Activated T-cell treated with anti-CD3 and anti-CD28 coated beads for 48 hours (primary cell): ENCODE measurements at places on chromosomes 2 and 18.

DNA sequence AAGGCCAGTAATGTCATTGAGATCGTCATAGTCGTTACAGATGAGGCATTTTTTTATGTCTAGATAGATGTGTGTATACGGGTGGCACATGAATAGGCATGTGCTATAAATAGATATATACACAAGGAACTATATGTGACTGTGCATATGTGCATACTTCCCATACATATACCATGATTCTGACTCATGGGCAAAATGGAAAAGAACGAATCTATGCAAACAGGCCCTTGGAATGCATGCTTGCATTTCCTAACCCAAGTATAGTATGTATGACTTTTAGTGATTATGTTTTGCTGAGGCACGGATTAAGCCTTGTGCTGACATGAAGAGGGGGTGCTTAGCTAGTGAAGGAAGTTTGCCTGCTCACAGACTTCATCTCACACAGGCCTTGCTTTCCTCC lies 111.7 kb downstream of the BCL11A start:
- DNase-seq, result no peak

DNA sequence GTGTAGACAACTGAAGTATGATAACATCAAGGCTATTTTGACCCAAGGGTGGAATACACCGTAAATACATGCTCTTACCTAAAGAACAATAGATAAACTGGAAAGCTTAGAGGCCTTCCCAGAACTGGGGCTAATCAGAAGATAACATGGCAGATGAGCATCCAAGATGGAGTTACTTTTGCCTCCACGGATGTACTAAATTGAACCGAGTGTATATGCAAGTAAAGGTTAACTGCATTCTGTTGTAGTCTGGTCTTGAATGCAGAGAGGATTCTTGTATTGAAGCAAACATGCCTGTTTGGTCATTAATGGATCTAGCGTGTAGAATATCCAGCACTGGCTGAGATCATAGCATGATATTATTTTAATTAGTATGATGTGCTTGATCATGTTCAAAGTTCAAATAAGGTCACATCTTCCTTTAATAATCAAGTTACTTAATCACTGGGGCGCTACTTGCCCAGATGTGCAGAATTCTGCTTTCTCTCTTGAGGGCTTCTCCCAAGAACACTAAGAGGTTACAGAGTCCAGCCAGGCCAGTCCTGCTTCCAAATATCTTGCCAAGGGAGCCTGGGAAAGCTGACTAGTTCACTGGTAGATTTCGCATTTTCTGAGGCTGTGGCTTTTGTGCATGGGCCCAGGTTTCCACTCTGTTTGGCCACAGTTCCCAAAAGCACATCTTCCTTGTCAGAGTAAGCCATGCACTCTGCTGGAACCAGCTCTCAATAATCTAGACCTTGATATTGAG lies 37.5 kb upstream of the ACSL3 start:
- no peak for DNase-seq

GRCh38 chr2:178246696-178247095 lies 52.4 kb downstream of the OSBPL6 start:
- DNase-seq, result no peak

DNA sequence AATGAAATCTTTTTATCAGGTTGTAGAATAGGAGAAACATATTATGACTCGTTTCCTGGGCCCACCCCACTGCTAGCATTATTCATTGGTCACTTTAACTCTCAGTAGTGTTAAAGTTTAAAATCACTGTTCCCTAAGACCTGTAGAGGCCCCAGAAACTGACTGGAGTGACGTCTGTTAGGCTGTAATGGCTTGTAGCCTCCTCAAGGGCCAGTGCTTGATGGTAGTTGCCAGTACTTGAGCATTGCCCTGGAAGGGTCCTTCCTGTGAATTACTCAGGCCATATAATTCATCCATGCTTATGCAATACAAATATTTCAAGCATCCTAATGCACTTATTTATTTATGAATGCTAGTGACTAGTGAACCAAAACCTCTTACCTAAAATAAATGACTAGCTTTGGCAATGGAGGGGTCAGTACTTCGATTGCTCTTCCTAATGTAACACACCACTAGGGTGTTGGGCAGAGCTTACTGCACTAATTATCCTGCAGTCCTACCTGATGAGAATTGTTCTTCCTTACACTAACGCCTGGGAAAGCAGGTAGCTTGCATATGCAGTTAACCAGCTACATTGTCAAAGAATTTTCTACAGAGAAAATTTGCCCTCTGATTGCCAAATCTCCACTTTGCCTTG lies 31.2 kb downstream of the ARHGAP25 start:
- DNase-seq, result no peak

GRCh38 chr2:128550801-128551416 lies 232.2 kb upstream of the HS6ST1 start:
- DNase-seq, result no peak

GRCh38 chr18:69447886-69448285 lies 47.2 kb downstream of the DOK6 start:
- DNase-seq, result no peak

- DNase-seq, result peak; percentile 21
Observed at GRCh38 chr2:100819370-100820272, at the start of gene NPAS2. NPAS2 (plus strand) TSS chr2:100820139; CDS start chr2:100904755, 84,616 bp downstream.

- no peak for DNase-seq
Observed at GRCh38 chr2:54634564-54635511, 88.6 kb upstream of the EML6 start.

GRCh38 chr2:133315280-133315679 lies 253.0 kb downstream of the NCKAP5 start:
- no peak for DNase-seq

- peak; percentile 65 for DNase-seq
Observed at GRCh38 chr2:113240915-113241911, 37.5 kb downstream of the PAX8 start.

DNA sequence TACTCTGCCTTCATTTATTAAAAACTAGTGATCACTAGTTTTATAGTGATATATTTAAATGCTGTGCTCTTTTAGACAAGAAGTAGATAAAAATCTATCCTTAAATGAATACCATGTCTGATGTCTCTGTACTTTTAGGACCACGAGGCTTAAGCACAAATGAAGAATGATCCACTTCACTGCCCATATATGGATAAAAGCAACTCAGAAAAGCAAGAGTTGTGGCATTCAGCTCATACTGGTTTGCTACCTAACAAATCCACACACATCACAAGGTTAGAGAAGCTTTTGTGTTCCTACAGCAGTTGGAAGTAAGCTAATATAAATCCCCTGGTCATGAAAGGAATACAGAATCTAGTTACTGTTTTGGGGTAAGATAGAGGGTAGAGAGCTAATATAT lies 72.7 kb upstream of the LPIN2 start:
- no peak for DNase-seq

DNA sequence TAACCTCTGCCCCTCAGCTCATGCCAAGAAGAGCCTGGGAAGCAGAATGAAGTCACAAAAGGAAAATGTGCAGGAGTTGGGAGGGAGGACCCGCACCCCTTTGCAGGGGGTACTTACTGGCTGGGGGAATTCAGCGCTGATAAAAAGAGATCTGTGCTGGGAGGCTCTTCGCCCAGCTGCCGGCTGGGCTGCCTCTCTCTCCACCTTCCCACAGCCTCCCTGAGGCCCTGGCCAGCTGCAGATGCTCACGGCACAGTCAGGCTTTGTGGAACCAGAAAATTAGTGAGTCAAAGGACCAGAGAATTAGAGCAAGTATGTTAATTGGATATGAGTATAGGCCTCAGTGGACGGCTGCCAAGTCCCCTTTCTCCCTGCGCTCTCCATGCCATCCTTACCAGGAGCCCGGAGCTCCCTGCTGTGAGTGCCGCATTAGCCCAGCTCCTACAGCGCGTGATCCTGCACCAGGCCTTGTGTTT lies 181.7 kb upstream of the SH3BP4 start:
- DNase-seq, result no peak

DNA sequence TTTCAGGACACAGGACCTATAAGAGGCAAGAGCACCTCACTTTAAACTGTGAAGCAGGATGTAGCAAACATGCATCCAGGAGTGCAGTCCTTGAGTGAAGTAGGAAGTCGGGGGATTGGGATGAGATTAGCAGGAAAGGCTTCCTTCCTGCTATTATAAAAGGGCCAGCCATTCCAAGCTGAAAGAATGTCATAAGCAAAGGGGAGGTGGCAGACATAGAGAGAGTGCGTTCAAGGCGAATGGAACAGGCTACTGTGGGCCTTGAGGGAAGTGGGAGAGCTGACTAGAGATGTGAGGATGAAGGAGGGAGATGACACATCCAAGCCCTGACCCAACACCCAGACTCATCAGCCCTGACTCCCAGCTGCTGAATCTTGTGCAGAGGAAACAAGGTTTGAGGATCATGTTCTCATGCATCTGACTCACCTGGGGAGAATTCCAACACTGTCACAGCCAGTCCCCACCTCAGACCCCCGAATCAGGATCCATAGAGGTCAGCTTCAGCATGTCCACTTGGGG lies 63.9 kb downstream of the GYPC start:
- no peak for DNase-seq

DNA sequence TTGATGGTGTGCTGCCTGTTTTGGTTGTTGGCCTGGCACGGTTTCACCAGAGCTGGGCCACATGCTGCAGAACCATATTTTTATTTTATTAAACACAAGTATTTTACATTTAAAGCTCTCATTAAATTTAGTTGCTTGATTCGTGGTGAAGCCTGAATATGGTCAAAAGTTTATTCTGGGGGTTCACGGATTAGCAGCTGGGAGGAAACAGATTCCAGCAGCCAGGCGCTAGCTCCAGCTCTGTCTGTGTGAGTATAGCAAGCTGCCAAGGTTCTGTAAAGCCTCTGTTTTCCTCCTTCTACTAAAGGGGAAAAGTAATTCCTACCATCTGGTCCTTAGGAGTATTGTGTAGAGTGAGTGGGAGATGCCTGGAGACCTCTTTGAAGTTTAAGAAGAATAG lies 22.5 kb downstream of the GATA6 start:
- DNase-seq, result no peak

DNA sequence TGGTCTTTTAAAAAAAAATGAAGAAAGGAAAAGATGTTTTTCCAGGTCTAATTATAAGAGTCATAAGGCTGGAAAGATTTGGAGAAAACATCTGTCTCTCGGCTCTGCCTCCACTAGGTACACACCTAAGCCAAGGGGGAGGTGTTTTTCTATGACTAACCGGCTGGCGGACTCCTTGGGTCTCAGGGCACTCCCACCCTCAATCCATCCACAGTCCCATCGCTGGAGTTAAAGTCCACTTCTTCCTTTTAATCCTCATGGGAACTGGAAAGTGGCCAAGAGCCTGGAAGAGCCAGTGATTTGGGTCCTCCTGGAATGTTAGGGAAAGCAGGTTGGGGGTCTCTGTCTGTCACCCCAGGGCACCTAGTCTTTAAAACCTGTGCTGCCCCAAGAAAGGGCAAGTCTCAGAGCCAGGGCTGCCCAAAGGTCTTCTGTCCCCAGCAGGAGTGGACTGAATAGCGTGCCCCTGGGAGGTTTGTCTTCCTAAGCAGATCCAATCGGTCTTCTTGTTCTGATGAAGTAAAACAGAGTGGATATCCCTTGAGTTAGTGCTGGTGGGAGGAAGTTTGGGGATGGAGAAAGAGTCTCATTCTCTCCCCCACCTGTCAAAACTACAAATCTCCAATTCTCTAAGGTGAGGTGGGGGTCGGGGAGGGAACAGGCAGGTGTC lies 66.4 kb downstream of the MCFD2 start:
- DNase-seq, result no peak

DNA sequence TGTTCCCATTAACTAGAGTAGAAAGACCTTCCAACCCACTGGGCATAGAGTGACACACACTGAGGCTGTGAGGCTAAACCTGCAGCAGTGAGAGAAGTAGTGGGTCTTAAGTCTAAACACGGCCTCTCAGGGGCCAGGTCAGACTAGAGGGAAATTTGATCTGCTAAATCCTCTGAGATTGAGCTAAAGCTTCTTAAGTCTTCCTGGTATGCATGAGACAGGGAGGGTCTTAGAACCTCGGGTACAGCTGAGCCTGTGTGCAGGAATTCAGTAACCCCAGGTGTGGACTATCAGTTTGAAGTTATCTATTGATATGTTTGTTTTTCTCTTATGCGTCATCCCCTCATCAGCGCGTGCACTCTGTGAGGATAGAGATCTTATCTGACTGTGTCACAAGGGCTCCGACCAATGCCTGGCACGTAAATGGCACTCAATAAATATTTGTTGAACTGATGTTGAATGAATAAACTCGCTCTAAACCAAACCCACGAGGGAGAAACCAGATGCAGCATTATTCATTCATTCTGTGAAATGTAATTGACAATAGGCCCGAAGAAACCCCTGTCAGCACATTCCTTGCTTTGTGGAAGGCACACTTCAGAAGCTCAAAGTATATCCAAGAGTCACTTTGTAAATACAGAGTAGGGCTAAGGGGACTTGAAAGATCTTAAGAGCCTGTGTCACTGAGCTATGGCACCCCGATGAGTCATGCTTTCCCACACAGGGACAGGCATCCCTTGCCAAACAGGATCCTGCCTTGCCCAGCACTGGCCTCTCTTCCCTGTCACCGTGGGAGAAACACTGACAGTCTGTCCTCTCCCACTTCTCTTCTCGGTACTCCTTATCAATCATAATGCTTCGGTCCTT lies 21.7 kb upstream of the RAB10 start:
- DNase-seq, result no peak

GRCh38 chr2:30030361-30030760 lies 109.0 kb upstream of the ALK start:
- no peak for DNase-seq

- DNase-seq, result no peak
Observed at GRCh38 chr2:119934319-119934718, 78.6 kb upstream of the EPB41L5 start.

DNA sequence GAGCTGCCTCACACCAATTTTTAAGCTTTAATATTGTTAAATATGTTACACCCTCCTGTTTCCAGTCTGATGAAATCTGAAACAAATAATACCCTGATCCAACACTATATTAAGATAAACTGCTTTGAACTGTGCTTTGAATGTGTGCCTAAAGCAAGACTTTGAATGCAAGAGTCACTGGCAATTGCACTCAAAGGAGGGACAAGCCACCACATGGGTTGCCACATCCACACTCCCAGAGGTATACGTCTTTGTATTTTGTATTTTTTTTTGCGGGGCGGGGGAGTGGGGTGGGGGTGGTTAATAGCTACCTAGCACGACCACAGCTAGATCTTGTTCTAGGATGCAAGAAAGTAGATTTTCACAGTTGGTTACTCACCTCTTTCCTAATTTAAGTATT lies 1.8 kb upstream of the ZEB2 start:
- no peak for DNase-seq

GRCh38 chr2:98359986-98360385 lies 13.7 kb downstream of the CNGA3 start:
- no peak for DNase-seq

DNA sequence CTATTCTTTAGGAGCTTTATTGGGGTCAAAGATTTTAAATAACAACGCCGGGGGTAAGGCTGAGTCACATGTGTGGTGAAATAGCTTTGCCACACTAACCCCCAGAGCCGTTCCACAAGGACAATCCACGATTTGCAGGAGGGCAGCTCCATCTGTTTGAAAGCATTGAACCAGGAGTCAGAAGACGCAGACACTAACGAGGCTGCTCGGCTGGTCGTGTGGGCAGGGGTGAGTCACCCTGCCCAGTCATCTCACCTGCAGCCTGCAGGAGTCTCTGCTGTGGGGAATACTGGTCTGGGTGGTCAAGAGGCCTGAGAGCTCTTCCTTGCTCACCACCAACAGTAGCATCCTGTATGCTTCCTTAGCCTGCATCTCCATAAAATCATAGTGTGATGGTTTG lies 149.2 kb upstream of the NCK2 start:
- peak; percentile 18 for DNase-seq

GRCh38 chr2:239934571-239935171 lies 90.5 kb downstream of the NDUFA10 start:
- DNase-seq, result peak; percentile 47

- no peak for DNase-seq
Observed at GRCh38 chr2:63488118-63488713, 100.1 kb downstream of the WDPCP start.
